ENCODE measurements at places on chromosomes 2 and 18. TPM values are rescaled to one million over a fixed set of nuclear protein-coding genes. Genes with fewer than 3 reads are reported as not detected.
A peak's percentile ranks its signal among the peaks of the same experiment; 100 is the strongest.

The DPP10 gene
- total RNA-seq, result not detected

The CFC1 gene
- total RNA-seq, result not detected

DNA sequence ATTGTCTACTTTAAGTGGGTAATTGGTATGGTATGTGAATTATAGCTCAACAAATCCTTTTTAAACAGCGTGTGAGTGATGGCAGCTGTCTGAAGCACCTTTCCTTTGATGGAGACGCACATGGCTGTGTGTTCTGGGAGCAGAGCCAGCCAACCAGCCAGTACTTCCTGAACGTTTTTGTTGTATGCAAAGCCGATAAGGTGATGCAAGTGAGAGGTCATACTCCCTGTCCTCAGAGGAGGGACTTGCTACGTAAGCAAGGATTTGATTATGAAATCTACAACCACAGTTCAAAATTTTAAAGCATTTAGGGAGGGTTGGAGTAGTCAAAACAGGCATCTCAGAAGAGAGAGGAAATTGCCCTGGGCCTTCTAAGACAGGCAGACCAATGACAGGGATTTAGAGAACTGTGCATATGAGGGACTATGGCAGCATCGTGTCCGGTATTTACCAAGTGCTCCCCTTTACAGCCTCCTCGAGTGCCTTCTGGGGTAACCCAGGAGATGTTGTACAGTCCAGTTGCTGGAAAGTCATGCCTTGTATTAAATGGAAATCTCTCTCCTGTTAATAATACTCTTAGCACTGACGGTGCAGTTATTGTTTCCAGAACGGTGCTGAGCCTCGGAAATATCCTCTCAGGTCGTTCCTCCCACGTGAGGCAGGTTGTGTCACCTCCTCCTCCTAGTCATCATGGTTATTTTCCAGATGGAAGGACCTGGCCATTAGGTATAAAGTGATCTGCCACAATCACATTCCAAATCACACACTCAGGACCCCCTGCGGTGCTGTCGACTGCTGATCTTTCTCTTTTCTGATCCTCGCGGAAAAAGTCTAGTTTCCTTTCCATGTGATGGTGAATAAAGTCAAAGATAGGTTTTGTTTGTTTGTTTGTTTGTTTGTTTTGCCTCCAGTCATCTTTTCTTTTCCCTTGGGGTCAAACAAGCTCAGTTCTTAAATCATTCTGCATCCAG is 28.4 kb downstream of the ARHGEF4 start:
- no peak overlapping the region for H3K4me3 ChIP-seq
- H3K4me1 ChIP-seq, result no peaks in the 10 kb centered on the region
- no peak overlapping the region for H3K27ac ChIP-seq
- DNase-seq, result no peak

DNA sequence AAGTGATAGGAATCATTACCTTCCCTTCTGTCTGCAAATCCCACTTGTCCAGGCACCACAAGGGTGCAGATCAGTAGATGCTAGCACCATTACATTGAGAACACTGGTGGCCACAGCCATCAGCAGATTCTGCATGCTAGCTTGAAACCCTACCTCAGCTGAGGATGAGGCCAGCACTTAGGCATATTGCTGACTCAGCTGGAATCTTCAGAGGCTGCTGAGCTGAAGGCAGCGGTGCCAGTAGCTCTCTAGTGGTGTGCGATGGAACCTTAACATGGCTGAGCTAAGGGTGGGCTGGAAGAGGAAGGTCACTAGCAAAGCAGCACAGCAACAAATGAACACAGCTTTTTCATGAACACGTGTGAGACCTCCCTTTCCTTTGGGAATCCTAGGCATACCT is 19.0 kb upstream of the CPO start:
- no peaks in the 10 kb centered on the region for H3K27me3 ChIP-seq
- H3K4me3 ChIP-seq, result no peak overlapping the region
- no peak overlapping the region for H3K27ac ChIP-seq
- H3K36me3 ChIP-seq, result no peaks in the 10 kb centered on the region
- no peaks in the 10 kb centered on the region for H3K4me1 ChIP-seq

GRCh38 chr2:76268902-76269620 is 558.3 kb upstream of the GCFC2 start:
- H3K4me1 ChIP-seq, result no peaks in the 10 kb centered on the region
- H3K27me3 ChIP-seq, result no peaks in the 10 kb centered on the region
- no peak overlapping the region for H3K4me3 ChIP-seq
- H3K27ac ChIP-seq, result no peak overlapping the region
- no peaks in the 10 kb centered on the region for H3K36me3 ChIP-seq
- DNase-seq, result no peak

- no peaks in the 10 kb centered on the region for H3K27me3 ChIP-seq
- H3K4me1 ChIP-seq, result no peaks in the 10 kb centered on the region
- H3K36me3 ChIP-seq, result no peaks in the 10 kb centered on the region
- no peak overlapping the region for H3K4me3 ChIP-seq
- no peak overlapping the region for H3K27ac ChIP-seq
- no peak for DNase-seq
Measured at GRCh38 chr2:26598336-26598995, 42.7 kb downstream of the CIB4 start.

GRCh38 chr2:149781263-149781808 is 193.8 kb upstream of the MMADHC start:
- no peak overlapping the region for H3K27ac ChIP-seq
- no peak for DNase-seq
- H3K27me3 ChIP-seq, result no peaks in the 10 kb centered on the region
- H3K4me3 ChIP-seq, result no peak overlapping the region

DNA sequence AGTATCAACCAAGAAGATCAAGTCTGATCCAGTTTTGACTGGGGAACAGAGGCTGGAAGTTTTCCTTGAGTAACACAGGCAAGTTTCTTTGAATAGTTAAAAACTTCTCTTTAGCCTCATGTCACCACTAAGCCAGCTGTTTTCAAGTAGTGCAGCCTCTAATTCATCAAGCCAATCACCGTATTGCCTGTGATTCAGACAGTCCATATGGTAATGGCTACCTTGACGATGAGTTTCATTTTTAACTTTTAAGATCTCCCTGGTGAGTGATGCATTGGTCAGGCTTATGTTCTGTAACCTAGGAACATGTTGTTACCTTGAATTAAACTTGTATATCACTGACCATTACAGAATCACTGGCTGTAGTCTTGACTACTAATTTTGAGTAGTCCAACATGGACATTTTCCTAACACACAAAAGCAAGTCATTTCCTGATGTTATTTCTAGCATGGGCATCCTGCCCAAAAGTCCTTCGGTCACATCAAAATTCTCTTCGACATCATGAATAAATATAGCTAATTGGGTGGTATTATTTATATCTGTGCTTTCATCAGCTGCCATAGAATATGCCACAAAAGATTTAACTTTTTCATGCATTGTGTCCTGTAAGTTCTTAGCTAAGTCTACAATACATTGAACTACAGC is 238.8 kb upstream of the GCFC2 start:
- no peaks in the 10 kb centered on the region for H3K4me1 ChIP-seq
- no peaks in the 10 kb centered on the region for H3K27me3 ChIP-seq
- H3K4me3 ChIP-seq, result no peak overlapping the region
- no peak overlapping the region for H3K27ac ChIP-seq
- DNase-seq, result no peak

- H3K4me3 ChIP-seq, result no peak overlapping the region
- no peak for DNase-seq
- no peaks in the 10 kb centered on the region for H3K4me1 ChIP-seq
- H3K27me3 ChIP-seq, result no peaks in the 10 kb centered on the region
Measured at GRCh38 chr2:177542396-177542795, 149.8 kb downstream of the AGPS start.

The MATN3 gene
- total RNA-seq, result not detected

GRCh38 chr2:173358616-173359015 is 3.9 kb downstream of the CDCA7 start:
- H3K4me3 ChIP-seq, result no peak overlapping the region
- peaks cover 4% of the 10 kb centered on the region for H3K27me3 ChIP-seq
- no peak for DNase-seq
- H3K4me1 ChIP-seq, result peaks cover 14% of the 10 kb centered on the region
- no peak overlapping the region for H3K27ac ChIP-seq

GRCh38 chr2:39558906-39559305 is 106.8 kb upstream of the TMEM178A start:
- no peaks in the 10 kb centered on the region for H3K36me3 ChIP-seq
- no peaks in the 10 kb centered on the region for H3K4me1 ChIP-seq
- no peak overlapping the region for H3K4me3 ChIP-seq
- no peaks in the 10 kb centered on the region for H3K27me3 ChIP-seq
- DNase-seq, result no peak

The ALPG gene
- total RNA-seq, result not detected

DNA sequence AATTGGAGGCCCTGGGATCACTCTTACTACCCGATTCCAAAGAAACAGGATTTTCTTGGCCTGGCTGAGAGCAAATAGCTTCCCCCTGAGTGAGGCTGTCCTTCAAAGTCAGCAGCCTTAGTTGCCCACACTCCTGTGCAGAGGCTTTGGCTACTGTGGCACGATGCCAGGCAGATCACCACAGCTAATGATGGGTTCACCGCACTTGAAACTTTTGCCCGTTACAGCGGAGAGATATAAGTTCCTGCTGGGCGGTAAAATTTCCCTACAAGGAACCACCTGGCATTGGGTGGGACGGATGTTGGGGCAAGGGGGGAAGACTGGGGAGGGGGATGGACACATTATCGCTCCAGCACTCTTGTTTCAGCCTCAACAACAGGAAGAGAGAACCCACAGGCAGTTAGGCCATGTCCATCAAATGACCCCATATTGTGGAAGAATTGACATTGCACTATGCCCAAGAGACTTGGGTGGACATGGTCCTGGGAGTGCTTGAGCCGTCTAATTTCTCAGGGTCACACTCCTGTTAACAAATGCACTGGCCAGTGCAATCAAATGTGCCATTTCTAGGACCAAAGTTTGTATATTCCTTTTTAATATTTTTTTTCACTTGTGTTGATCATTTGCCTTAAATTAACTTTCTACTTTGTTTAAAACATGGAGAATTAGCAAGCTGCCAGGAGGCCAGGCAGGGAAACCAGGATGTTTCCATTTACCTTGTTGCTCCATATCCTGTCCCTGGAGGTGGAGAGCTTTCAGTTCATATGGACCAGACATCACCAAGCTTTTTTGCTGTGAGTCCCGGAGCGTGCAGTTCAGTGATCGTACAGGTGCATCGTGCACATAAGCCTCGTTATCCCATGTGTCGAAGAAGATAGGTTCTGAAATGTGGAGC is 4.4 kb downstream of the IL1B start:
- H3K36me3 ChIP-seq, result no peaks in the 10 kb centered on the region
- DNase-seq, result no peak
- H3K27me3 ChIP-seq, result no peaks in the 10 kb centered on the region
- peaks cover 30% of the 10 kb centered on the region for H3K4me1 ChIP-seq
- no peak overlapping the region for H3K4me3 ChIP-seq
- no peak overlapping the region for H3K27ac ChIP-seq

DNA sequence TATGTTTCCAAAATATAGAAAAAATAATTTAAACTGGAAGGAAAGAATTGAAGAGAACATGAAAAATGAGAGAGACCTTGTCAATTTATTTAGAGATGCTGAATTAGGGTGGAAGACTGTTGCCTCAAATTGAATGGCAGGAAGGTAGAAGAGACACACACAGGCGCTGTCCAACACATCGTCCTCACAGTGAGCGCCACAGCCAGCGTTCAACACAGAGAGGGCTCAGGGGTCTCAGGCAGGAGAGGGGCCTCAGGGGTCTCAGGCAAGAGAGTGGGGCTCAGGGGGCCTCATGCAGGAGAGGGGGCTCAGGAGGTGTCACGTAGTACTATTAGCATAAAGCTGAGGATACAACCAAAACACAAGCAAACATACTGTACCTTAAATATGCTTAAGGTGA is 65.7 kb downstream of the TMEM18 start:
- no peaks in the 10 kb centered on the region for H3K36me3 ChIP-seq
- peaks cover 8% of the 10 kb centered on the region for H3K27me3 ChIP-seq
- H3K27ac ChIP-seq, result no peak overlapping the region
- no peak overlapping the region for H3K4me3 ChIP-seq

GRCh38 chr2:84832772-84833461 is 48.0 kb downstream of the TRABD2A start:
- no peaks in the 10 kb centered on the region for H3K27me3 ChIP-seq
- DNase-seq, result peak; percentile 68
- H3K4me3 ChIP-seq, result no peak overlapping the region

DNA sequence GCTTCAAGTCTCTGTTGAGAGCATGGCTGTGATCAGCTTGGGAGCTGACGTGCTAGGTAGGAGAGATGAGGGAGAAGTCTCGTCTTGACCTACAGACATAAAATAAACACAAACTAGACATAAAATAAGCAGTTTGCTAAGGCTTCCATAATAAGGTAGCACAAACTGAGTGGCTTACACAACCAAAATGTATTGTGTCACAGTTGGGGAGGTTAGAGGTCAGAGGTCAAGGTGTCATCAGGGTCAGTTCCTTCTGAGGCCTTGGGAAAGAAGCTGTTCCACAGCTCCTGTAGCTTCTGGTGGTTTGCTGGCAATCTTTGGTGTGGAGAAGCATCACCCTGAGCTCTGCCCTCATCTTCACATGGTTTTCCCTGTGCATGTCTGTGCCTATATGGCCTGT is 20.2 kb downstream of the DAW1 start:
- no peak overlapping the region for H3K4me3 ChIP-seq
- no peaks in the 10 kb centered on the region for H3K36me3 ChIP-seq
- no peak for DNase-seq
- no peaks in the 10 kb centered on the region for H3K4me1 ChIP-seq
- H3K27me3 ChIP-seq, result no peaks in the 10 kb centered on the region
- H3K27ac ChIP-seq, result no peak overlapping the region

- H3K27me3 ChIP-seq, result no peaks in the 10 kb centered on the region
- H3K36me3 ChIP-seq, result no peaks in the 10 kb centered on the region
- no peaks in the 10 kb centered on the region for H3K4me1 ChIP-seq
- H3K4me3 ChIP-seq, result no peak overlapping the region
- no peak for DNase-seq
Measured at GRCh38 chr2:33062665-33063250, 116.0 kb downstream of the LTBP1 start.

The GTF2A1L gene
- not detected for total RNA-seq

DNA sequence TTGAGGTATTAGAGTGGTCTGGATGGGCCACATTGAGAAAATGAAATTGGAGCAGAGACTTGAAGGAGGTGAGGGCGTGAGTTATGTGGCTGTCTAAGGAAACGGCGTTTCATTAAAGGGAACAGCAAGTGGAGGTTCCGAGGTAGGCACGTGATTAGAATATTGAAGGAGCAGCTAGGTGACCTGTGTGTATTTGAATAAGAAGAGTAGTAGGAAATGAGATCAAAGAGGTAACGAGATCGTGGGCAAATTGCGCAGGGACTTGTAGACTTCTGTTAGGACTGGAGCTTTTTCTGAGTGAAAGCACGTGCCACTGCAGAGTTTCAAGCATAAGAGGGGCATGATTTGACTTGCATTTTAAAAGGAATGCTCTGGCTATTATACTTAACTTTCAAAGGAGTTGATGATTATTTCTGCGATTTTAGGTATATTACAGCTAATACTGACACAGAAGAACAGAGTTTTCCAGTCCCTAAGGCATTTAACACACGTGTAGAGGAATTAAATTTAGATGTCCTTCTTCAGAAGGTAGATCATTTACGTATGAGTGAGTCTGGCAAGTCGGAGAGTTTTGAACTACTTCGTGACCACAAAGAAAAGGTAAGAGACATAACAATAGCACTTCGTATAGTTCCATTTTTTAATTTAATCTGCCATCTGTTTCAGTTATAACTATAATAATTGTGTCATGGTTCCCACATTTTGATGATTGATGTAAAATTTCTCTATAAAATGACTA is 48.7 kb downstream of the RMDN2 start:
- no peak overlapping the region for H3K27ac ChIP-seq
- no peaks in the 10 kb centered on the region for H3K36me3 ChIP-seq
- H3K4me3 ChIP-seq, result no peak overlapping the region
- no peaks in the 10 kb centered on the region for H3K4me1 ChIP-seq
- DNase-seq, result no peak
- H3K27me3 ChIP-seq, result no peaks in the 10 kb centered on the region

- H3K4me3 ChIP-seq, result no peak overlapping the region
- H3K4me1 ChIP-seq, result no peaks in the 10 kb centered on the region
- no peaks in the 10 kb centered on the region for H3K27me3 ChIP-seq
Measured at GRCh38 chr2:167964650-167965413, 282.6 kb downstream of the STK39 start.

The ARMC9 gene
- 5.4 TPM for total RNA-seq
